AML-193 (cell line): ENCODE measurements at places on chromosomes 6 and 20.

- no peak for DNase-seq
These were observed 108.7 kb downstream of the MYB start for GRCh38 chr6:135289816-135290215.

DNA sequence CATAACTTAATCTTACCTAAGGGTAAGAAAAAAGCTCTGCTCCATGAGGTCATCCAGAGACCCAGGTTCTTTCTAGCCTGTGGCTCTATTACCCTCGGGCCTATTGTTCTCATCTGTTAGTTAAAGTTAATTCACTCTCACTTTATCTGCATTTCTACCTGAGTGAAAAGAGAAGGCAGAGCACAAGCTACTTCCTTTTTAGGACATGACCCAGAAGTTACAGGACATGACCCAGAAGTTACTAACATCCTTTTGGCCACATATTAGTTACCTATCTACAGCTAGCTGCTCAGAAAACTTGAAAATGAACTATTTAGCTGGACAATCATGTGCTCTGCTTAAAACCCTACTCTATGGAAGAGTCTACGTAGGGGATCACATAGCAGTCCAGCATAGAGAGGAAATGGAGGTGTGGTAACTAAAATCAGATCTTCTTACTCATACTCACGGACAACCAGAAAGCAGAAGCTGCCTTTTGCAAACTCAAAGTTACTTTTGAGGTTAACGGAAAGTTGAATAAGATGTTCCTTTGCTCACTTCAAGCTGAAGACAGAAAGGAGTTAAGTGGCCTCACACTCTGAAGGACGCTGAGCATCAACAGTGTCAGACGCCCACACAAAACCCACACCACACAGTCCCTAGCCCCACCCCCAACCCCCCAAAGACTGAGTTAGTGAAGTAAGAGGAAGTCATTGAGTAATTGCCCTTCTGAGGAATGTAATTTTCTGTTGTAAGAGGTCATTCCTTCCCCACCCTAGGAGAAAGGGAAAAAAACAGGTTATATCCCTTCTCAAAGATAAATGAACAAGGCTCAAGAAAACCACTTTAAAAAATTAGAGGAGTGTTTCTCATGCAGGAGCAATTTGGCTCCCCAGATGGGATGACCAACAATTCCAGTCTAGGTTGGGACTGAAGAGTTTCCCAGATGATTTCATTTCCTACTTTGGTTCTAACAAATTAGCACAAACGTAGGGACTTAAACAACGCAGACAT lies 45.9 kb upstream of the TAB2 start:
- peak; percentile 96 for DNase-seq

- no peak for DNase-seq
These were observed 371 bp downstream of the HMGN4 start for GRCh38 chr6:26538572-26538902.

DNA sequence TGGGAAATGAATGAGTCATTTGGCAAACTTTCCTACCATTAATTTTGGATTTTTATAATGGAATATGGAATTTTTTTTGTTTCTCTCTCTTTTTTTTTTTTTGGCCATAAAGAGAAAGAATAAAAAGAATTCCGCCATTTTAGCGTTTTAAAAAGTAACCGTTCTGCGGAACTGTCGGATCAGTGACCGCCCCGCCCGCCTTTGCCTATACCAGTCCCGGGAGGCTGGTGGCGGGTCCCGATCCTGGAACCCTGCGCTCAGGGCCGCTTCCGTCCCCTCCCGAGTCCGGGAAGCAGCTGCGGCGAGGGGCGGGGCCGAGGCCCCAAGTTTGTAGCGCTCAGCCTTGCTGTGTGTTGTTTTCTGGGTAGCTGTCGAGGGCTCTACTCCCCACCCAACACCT lies 609 bp downstream of the L3MBTL1 start:
- DNase-seq = no peak

DNA sequence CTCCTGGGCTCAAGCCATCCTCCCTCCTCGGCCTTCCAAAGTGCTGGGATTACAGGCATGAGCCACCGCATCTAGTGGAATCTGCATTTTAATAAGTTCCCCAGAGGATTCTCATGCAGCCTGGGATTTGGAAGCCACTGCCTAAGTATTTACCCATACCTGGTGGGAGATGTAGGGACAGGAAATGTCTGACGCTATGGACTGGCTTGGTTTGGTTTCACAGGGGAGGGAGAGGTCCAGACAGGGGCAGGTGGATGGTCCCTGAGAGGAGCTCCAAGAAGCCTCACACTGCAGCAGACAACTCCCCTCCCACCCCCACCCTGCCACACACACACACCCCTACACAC lies 4.4 kb downstream of the VSTM2L start:
- no peak for DNase-seq

GRCh38 chr6:19041906-19042305 lies 654.8 kb downstream of the RNF144B start:
- DNase-seq = no peak

GRCh38 chr20:46350201-46350985 lies 42.1 kb upstream of the CDH22 start:
- no peak for DNase-seq

DNA sequence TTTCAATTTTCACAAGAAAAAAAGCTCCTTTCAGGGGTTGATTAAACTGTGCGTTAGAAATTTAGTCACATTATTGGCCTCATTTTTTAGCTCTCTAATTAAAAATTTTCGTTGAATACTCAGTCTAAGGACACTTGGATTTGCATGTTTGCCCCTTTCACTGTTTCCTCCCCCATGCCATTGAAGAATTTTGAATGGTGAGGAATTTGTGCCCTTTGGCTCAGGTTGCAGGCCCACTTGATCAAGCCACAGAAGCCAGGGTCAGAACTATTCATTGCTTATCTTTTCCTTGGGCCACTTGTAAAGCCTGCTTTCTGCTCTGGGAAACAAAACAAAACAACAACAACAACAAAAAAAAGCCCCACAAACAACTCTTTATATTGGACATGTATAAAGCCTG lies 12.2 kb downstream of the LIN28B start:
- DNase-seq = no peak

DNA sequence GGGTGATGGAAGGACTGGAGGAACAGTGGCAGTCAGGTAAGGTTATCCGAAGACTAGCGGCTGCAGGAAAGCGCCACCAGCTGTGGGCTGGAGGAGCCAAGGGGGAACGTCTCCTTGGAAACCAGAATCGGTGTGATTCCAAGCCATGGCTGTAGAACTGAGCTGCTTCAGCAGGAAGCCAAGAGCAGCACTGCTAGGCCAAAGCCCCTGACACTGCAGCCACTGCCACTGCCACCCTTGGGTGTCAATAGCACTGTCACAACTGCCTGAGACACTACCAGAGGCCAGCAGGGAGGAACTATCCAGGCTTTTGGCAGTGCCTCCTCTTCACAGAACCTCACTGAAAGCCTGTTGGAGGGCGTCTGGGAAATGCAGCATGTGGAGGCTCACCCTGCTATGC lies 289.6 kb upstream of the SUPT3H start:
- DNase-seq = no peak

GRCh38 chr6:113842165-113842564 lies 15.0 kb upstream of the MARCKS start:
- DNase-seq = no peak

GRCh38 chr20:20188647-20189046 lies 136.3 kb downstream of the CFAP61 start:
- DNase-seq = no peak

DNA sequence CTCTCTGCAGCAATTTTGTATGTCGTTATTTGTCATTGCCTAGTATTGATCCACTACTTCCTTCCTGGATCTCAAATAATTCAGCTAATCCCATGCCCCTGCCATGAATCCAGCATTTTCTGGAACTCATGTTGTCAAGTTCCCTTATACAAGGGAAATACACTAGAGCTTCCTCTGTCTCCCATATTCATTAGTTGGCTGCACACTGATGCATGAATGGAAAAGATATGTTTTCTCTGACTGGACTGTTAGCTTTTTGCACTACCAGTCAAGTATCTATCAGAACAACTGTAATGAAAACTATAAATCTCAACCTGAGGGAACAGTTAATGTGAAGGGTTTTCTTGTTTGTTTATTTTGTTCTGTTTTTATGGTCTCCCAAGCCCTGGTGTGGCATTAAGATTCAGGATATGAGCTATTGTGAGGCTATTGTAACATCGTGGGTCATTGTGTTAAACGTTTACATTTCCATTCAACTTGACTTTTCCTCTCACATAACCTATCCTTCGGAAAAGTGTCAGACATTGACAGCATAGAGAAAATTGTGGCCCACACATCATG lies 102.5 kb upstream of the FAM8A1 start:
- no peak for DNase-seq

DNA sequence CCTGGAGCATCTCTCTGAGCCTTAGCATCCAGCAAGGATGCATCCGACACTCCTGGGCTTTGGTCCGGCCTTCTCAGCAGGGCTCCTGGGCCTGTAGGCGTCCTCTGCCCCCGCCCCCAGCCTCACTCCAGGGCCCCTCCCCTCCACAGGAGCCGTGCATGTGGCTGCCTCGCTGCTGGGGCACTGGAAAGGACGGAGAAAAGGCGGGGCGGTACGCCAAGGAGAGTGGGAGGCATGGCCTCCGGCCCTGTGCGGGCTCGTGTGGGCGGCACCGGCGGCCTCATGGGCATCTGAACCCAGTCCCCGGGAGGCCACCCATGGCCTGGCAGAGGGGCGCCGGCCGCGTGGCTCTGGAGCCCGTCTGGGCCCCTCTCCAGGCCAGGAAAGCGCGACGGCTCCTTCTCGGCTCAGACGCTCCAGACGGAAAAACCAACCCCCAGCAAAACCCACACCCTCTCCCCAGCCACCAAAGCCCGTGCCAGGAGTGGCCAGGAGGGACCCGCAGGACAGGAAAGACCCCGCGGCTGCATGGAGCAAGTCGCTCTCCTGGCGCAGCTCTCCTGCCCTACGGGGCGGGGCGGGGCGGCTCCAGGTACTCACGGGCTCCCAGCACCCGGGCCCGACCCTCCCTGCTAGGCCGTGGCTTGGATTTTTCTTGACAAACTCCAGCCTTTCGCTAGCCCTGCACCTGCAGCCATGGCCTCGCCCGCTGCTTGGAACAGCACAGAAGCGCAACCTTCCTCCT lies 419.9 kb downstream of the QKI start:
- no peak for DNase-seq

GRCh38 chr6:131946992-131947955 lies 3.9 kb downstream of the CCN2 start:
- no peak for DNase-seq

- DNase-seq = no peak
These were observed 62.1 kb downstream of the GINS1 start for GRCh38 chr20:25469558-25469957.

DNA sequence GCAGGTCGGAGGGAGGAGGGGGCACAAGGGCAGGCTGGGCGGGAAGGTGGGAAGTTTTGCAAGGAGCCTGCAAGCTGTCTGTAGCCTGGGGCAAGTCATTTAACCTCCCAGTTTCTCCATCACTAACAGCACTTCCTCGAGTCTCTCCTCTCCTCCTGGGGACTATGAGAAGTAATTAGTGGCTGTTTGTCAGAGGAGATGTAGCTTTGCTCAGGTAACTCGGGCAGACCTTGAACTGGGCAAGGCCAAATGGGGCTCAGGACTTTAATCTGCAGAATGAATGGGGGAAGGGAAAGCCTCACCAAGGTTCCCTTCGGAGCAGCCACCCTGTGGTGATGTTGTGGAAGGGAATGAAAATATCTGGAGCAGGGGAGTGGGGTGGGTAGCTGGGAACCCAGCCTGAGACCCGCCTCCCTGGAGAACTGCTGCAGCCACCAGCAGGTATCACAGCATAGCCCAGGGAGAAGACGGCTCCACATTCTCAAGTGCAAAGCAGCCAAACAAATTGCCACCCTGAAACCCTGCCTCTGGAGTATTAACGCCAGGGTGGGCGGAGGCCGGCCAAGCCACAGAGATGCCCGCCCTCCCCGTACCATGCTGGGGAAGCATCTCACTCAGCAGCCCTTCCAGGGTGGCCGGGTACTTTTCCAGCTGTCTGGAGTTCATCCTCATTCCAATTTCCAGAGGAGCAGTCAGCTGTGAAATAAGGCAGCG lies 6.1 kb upstream of the LEMD2 start:
- DNase-seq = peak; percentile 74

DNA sequence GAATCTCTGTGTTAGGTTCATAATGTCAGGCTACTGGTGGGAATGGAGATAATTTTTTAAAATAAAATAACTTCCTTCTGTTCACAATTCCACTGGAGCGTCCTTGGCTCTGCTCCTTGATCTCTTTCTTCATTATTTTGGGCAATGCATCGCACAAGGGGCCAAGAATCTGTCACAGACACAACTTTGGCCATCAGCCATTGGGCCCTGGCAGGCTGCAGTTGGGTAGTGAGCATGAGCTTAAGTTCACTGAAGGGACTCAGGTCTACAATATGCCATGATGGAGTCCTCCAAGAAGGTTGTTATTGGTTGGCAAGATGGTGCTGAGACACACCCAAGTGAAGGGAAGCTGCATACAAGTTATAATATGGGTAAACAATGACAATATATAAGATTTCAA lies 40.0 kb downstream of the CYP39A1 start:
- DNase-seq = no peak

DNA sequence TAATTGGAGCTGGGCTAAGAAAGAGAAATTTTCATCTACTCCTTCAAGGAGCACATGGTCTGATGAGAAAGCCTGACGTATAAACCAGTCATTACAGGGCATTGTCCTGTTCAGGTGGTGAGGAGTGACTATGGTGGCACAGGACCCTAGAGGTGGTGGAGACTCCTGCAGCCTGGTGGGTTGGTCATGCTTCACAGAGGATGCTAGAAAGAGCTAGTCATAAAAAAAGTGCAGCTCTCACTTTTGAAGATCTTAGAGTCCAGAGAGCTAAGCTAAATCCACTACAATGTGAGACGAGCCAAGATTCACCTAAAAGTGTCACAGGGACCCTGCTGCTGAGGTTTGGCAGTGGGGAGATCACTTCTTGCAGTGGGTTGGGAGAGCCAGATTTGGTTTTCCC lies 9.8 kb upstream of the ZNF831 start:
- DNase-seq = no peak

DNA sequence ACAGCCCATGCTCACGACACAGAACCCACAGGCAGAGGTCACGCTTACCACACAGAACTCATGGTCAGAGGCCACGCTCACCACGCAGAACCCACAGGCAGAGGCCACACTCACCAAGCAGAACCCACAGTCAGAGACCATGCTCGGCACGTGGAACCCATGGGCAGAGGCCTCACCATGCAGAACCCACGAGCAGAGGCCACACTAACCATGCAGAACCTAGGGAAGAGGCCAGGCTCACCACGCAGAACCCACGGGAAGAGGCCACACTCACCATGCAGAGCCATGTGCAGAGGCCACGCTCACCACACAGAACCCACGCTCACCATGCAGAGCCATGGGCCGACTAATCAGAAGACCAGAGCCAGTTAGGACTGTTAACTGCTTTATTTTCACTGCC lies 203.2 kb upstream of the THBS2 start:
- no peak for DNase-seq

GRCh38 chr6:156780102-156780641 lies 3.0 kb downstream of the ARID1B start:
- DNase-seq = peak; percentile 92
